ENCODE measurements at places on chromosomes 7 and 10. TPM values are rescaled to one million over a fixed set of nuclear protein-coding genes. Genes with fewer than 3 reads are reported as not detected.

The PCLO gene
- 0.02 TPM for total RNA-seq

The HOXA9 gene
- total RNA-seq, result 0.19 TPM

The TAX1BP1 gene
- 104 TPM for total RNA-seq

DNA sequence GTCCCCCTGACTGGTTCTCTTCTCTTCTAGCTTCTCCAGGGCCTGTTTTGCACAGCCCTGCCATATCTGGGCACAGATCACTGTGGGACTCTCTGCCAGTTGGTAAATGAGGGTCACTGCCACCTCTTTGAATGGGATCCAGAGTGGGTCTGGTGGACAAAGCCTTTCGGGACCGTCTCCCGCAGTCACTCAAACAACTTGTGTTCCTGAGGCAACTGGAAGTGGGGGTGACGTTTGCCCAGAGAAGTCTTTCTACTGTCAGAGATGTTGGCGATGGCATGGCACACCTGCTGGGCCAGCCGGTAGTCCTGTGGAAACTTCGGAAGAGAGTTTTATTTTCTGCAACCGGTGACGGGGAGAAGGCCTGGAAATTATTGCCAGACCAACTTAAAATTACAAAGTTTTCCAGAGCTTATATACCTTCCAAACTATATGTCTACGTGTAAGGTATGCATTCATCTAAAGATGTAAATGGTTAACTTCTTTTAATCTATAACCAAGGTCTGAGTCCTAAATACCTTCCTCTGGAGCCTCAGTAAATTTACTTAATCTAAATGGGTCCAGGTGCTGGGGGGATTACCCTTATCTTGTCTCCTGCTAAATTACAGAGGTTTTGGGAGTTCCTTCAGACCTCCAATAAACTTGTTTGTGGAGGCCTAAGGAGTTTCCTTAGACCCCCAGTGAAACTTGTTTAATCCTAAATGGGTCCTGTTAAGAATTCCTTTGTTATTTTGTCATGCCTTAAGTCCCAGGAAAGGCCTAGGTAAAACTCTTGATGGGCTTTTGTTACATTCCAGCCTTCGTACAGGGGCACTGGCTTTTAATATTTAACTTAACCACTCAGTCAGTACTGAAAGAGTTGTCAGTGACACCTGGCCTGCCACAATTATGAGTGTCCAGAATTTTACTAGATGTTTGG is 94.0 kb downstream of the NPSR1 start:
- no peak for DNase-seq

- DNase-seq, result no peak
Measured at GRCh38 chr7:68411742-68412141, 1186.5 kb upstream of the AUTS2 start.

DNA sequence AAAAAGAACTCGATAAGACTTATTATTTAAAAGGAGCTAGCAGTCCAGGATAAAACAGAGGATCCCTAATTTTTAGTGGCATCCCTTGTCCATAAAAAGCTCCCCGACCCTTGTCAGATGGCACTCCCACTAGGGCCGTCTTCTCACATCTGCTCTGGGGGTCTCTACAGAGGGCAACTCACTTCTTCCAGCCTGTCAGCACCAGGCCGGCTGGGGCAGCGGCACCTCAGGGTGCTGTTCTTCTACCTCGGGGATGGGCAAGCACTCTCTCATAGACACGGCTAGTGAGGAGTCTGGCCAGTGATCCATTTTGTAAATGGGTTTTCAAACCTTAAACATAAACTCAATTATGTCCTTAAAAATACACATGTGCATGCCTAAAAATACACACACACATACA is 134.7 kb downstream of the PRPF18 start:
- no peak for DNase-seq

DNA sequence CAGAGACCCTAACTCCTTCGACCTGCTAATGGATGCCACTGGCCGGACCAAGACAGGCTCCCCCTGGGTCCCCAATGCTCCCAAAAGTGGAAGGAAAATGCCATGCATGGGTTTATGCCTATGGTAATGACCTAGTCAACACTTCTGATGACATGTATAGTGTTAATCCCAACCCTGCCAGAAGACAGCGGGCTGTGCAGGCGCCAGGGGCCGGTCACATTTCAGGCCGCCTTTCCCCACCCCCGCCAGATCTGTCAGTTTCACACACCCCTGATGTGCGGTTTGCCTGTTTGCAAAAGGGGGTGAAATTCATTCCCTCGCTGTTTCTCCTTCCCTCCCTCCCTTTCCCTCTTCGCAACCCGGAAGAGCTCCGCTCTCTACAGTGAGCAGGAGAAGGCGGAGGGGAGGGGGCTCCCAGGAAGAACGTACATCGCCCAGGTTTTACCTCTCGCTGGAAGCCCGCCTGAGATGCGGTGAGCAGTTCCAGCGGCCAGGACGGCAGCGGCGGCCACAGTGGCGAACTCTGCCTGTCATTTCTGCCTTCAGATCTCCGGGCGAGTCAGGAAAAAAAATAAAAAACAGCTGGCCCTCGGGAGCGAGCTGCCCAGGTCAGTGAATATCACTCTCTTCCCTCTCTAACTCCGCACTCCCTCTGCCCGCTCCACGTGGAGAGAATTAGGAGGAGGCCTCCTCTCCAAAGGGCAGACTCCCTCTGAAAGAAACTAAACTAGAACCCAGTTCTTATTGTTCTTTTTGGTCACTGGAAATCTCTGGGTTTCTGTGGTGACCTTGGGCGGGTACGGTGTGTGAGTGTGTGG is 9.4 kb upstream of the GATA3 start:
- peak; percentile 40 for DNase-seq

DNA sequence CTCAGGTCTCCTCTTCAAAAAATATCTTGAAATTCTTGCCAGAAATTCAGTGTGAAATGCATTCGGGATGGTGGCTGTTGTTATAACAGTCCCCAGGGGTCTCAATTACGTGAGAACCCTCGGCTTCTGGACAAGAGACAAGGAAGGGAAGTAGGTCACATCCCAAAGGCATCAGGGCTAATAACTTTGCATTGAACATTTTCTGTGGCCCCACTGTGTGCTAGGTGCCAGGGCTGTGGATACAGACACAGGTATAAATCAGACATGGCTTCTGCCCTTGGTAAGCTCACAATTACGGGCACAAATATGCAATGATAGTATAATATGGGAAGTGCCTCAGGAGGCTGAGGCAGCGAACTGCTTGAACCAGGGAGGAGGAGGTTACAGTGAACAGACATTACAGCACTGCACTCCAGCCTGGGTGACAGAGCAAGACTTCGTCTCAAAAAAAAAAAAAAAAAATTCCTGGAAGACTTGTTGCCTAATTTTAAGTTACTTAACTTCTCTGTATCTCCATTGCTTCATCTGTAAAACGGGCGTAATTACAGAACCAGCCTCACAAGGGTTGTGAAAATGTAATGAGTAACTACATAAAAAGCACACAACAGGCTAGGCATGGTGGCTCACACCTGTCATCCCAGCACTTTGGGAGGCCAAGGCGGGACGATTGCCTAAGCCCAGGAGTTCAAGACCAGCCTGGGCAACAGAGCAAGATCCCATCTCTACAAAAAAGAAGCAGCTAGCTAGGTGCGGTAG is 2.5 kb upstream of the RHBDD2 start:
- DNase-seq, result no peak

All from activated CD4-positive, alpha-beta memory T cell treated with anti-CD3 and anti-CD28 coated beads for 36 hours (primary cell).